H9 (cell line): ENCODE measurements at places on chromosomes 4 and X. TPM values are rescaled to one million over a fixed set of nuclear protein-coding genes. Genes with fewer than 3 reads are reported as not detected.

- H3K27ac ChIP-seq = no peak overlapping the region
- no peaks in the 10 kb centered on the region; the same call in 1 of the 2 replicates for H3K4me1 ChIP-seq
- no peak for DNase-seq
Observed at GRCh38 chr4:72311291-72311690, 257.7 kb downstream of the ADAMTS3 start.

DNA sequence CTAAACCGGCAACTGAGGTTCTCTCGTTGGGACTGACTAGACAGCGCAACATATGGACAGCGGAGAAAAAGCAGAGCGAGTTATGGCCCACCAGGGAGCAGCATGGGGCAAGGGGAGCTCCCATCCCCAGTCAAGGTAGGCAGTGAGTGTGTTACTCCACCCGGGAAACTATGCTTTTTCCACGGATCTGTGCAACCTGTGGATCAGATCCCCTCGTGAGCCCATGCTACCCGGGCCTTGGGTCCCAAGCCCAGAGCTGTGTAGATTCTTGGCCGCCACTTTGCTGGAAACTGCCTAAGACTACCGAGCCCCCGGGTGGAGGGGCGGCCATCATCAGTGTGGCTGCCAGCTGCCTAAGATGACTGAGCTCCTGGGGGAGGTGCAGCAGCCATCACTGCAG is 140.9 kb downstream of the PAPSS1 start:
- H3K4me3 ChIP-seq = no peak overlapping the region
- H3K27ac ChIP-seq = no peak overlapping the region
- H3K4me1 ChIP-seq = no peaks in the 10 kb centered on the region
- no peaks in the 10 kb centered on the region for H3K36me3 ChIP-seq

GRCh38 chr4:30538794-30539193 is 181.4 kb upstream of the PCDH7 start:
- H3K4me1 ChIP-seq = no peaks in the 10 kb centered on the region
- H3K36me3 ChIP-seq = no peaks in the 10 kb centered on the region
- no peak overlapping the region for H3K4me3 ChIP-seq

ATXN3L gene
- total RNA-seq = not detected in 2 replicates
